Activated T-helper 2 cell treated with anti-CD3 and anti-CD28 coated beads, Interferon-gamma antibody, Interleukin-2, Interleukin-4, amounts not matched to agents 10 μg/mL and 5 μg/mL and 100 μg/mL, durations not matched to agents 14 hours and 24 hours and 36 hours (primary cell): ENCODE measurements at places on chromosomes 16 and 17. TPM values are rescaled to one million over a fixed set of nuclear protein-coding genes. Genes with fewer than 3 reads are reported as not detected.
A peak's percentile ranks its signal among the peaks of the same experiment; 100 is the strongest.

METRN gene
- 30.0 and 31.7 TPM in 2 replicates for total RNA-seq

NME4 gene
- total RNA-seq = 78.4 and 84.2 TPM in 2 replicates

TBC1D26 gene
- 0.23 TPM in 1 of 2 replicates, not detected in the other for total RNA-seq

RAP1GAP2 gene
- 0.46 and 1.1 TPM in 2 replicates for total RNA-seq

TNFRSF12A gene
- 9.6 and 11.6 TPM in 2 replicates for total RNA-seq

C17orf50 gene
- not detected in 2 replicates for total RNA-seq

KRTAP4-1 gene
- total RNA-seq = not detected in 2 replicates

EMP2 gene
- total RNA-seq = 0.09 TPM in 1 of 2 replicates, not detected in the other

HAP1 gene
- 0.11 and 0.23 TPM in 2 replicates for total RNA-seq

UBE2Z gene
- total RNA-seq = 81.3 and 85.2 TPM in 2 replicates

KRTAP9-2 gene
- not detected in 2 replicates for total RNA-seq

SLFN13 gene
- total RNA-seq = 41.9 and 42.6 TPM in 2 replicates

BCO1 gene
- not detected in 2 replicates for total RNA-seq

CCDC144A gene
- total RNA-seq = 2.0 and 3.0 TPM in 2 replicates

KCNH6 gene
- total RNA-seq = not detected in 2 replicates

GRCh38 chr17:46099865-46100264 lies 93.4 kb downstream of the KANSL1 start:
- H3K4me3 ChIP-seq = no peak overlapping the region
- H3K27ac ChIP-seq = no peak overlapping the region
- peaks cover 6% of the 10 kb centered on the region for H3K36me3 ChIP-seq
- peaks cover 42% of the 10 kb centered on the region for H3K4me1 ChIP-seq
- H3K27me3 ChIP-seq = no peaks in the 10 kb centered on the region

DNA sequence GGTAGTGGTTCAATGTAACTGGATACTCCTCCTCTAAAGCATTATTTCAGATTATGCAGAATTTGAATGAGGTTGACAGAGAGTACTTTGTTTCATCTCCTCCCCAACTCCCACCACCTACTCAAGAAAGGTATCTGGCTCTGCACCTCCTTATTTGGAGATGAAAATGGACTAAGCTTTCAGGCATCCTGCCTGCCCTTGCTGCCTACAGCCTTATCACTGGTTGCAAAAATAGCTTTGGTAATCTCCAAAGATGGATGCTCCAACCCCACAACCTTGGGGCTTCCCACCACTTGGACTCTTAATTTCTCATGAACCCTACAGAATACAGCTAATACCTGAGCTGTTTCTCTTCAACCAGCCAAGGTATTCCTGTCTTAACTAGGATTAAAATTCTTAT lies 45.3 kb upstream of the CORO6 start:
- DNase-seq = no peak
- no peaks in the 10 kb centered on the region for H3K27me3 ChIP-seq
- H3K27ac ChIP-seq = no peak overlapping the region
- peaks cover 67% of the 10 kb centered on the region for H3K36me3 ChIP-seq
- H3K4me1 ChIP-seq = peaks cover 26% of the 10 kb centered on the region

DNA sequence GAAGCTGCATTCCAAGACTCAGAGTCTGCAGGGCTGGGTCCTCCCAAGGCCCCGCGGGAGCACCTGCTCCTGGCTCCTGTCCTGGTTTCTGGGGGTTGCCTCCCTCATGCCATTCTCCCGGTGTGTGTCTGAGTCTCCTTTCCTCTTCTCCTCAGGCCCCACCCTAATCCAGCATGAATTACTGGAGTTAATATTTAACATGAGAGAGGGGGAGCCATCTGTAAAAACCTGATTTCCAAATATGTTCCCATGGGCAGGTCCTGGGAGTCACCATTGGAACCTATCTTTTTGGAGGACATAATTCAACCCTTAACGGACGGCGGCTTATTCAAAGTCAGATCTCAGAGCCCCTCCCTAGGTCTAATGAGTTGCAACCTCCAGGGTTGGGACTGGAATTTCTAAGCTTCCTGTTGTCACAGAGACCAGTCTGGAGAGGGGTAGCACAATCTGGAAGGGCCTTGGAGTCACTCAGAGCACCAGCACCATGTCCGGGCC lies 5.4 kb downstream of the C17orf99 start:
- no peak overlapping the region for H3K4me3 ChIP-seq
- H3K36me3 ChIP-seq = no peaks in the 10 kb centered on the region
- H3K27me3 ChIP-seq = peaks cover 3% of the 10 kb centered on the region
- DNase-seq = no peak

GRCh38 chr16:27723711-27724481 lies 174.0 kb downstream of the KATNIP start:
- no peak for DNase-seq
- H3K4me1 ChIP-seq = no peaks in the 10 kb centered on the region
- no peaks in the 10 kb centered on the region for H3K36me3 ChIP-seq
- H3K27ac ChIP-seq = no peak overlapping the region
- H3K4me3 ChIP-seq = no peak overlapping the region

- DNase-seq = no peak
- H3K36me3 ChIP-seq = peaks cover 11% of the 10 kb centered on the region
- H3K4me1 ChIP-seq = no peaks in the 10 kb centered on the region
- no peak overlapping the region for H3K27ac ChIP-seq
Observed at GRCh38 chr16:4390266-4391260, 18.9 kb downstream of the VASN start.

GRCh38 chr17:80092959-80093358 lies 8.4 kb upstream of the GAA start:
- H3K27ac ChIP-seq = no peak overlapping the region
- no peak for DNase-seq
- peaks cover 9% of the 10 kb centered on the region for H3K27me3 ChIP-seq
- H3K4me1 ChIP-seq = no peaks in the 10 kb centered on the region

- peaks cover 3% of the 10 kb centered on the region for H3K4me1 ChIP-seq
- peaks cover 2% of the 10 kb centered on the region for H3K27me3 ChIP-seq
- no peak for DNase-seq
- H3K36me3 ChIP-seq = peaks cover 5% of the 10 kb centered on the region
Observed at GRCh38 chr16:24234737-24235136, 21.4 kb upstream of the CACNG3 start.

DNA sequence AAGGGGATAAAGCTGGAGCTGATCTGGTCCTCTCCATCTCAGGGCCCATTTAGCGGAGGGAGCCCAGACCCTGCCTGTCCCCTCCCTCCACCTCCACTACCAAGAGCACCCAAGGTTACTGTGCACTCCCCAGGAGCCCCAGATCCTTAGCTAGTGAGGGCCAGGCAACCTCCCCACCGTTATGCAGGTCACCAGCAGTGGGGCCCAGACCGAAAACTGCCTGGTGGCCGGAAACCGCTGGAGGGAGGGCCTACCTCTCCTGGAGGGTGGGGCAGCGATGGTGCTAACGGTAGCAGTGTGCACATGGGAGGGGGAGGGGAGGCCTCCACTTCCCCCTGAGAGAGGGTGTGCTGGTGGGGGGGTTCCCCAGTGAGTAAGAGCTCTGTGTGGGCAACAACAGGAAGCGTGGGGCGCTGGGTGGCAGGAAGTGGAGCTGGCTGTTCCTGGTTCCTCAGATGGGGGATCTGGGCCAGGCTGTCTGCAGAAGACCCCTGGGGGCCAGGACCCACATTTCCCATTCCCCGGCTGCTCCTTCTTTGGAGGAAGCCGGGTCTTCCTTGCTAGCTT lies 4.4 kb downstream of the FMNL1 start:
- H3K27me3 ChIP-seq = no peaks in the 10 kb centered on the region
- peaks cover 62% of the 10 kb centered on the region for H3K4me1 ChIP-seq
- H3K4me3 ChIP-seq = peak overlapping the region; percentile 98
- peak overlapping the region; percentile 97 for H3K27ac ChIP-seq
- peaks cover 64% of the 10 kb centered on the region for H3K36me3 ChIP-seq
- peak; percentile 92 for DNase-seq

- H3K4me1 ChIP-seq = no peaks in the 10 kb centered on the region
- no peak for DNase-seq
- H3K4me3 ChIP-seq = no peak overlapping the region
- no peak overlapping the region for H3K27ac ChIP-seq
- no peaks in the 10 kb centered on the region for H3K36me3 ChIP-seq
Observed at GRCh38 chr16:67460168-67460567, 20.8 kb downstream of the ATP6V0D1 start.

DNA sequence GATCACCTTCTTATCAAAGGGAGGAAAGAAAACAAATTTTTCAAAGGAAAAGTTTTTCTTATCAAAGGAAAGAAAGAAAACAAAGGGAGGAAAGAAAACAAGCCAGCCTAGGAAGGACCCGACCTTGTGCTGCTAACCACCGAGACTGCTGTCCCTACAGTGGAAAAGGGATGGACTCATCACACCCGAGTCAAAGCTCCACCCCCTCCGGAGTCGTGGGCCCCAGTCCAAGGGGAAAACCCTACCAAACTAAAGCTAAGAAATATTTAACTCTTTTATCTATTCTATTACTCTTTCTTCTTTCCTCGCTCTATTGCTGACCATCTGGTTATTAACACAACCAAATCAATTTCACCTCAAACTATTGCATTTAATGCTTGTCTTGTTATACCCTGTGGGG lies 6.1 kb upstream of the ENDOV start:
- H3K36me3 ChIP-seq = no peaks in the 10 kb centered on the region
- peaks cover 24% of the 10 kb centered on the region for H3K27me3 ChIP-seq
- DNase-seq = no peak

DNA sequence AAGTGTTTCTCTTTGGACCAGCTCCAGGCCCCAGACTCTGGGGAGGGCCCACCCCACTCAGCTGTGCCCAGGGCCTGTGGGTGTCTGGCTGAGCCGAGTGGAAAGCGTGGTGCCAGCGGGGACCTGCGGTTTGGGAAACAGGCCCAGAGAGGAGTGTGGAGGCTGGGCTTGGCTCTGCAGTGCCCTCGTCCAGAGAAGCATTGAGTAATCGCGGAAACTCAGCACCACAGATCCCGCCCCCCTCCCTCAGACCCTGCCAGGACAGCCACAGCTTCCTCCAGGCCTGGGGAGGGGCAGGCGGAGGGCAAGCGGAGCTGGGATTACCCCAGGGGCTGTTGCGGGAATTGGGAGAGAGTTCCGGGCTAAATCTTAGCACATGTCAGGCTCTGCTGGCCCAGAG lies 14.6 kb upstream of the PITPNA start:
- no peak for DNase-seq
- no peak overlapping the region for H3K27ac ChIP-seq
- H3K4me3 ChIP-seq = no peak overlapping the region

- peaks cover 17% of the 10 kb centered on the region for H3K36me3 ChIP-seq
- DNase-seq = no peak
- H3K27me3 ChIP-seq = no peaks in the 10 kb centered on the region
- H3K4me1 ChIP-seq = peaks cover 69% of the 10 kb centered on the region
- H3K27ac ChIP-seq = peak overlapping the region; percentile 97
- peak overlapping the region; percentile 71 for H3K4me3 ChIP-seq
Observed at GRCh38 chr16:84514295-84514873, 9.9 kb upstream of the MEAK7 start.

- H3K27me3 ChIP-seq = no peaks in the 10 kb centered on the region
- no peak for DNase-seq
- H3K36me3 ChIP-seq = peaks cover 58% of the 10 kb centered on the region
- no peak overlapping the region for H3K27ac ChIP-seq
- H3K4me3 ChIP-seq = peak overlapping the region; percentile 49
- peaks cover 54% of the 10 kb centered on the region for H3K4me1 ChIP-seq
Observed at GRCh38 chr17:78124836-78125137, 3.8 kb downstream of the TMC6 start.

DNA sequence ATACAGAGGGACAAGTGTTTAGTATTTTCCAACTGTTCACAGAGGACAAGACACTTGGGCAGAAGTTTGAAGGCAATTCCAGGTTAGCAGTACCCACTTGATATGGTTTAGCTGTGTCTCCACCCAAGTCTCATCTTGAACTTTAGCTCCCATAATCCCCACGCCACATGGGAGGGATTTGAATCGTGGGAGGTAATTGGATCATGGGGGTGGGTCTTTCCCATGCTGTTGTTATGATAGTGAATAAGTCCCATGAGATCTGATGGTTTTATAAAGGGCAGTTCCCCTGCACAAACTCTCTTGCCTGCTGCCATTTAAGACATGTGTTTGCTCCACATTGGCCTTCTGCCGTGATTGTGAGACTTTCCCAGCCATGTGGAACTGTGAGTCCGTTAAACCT lies 668.9 kb downstream of the MAF start:
- H3K27me3 ChIP-seq = no peaks in the 10 kb centered on the region
- no peak for DNase-seq
- no peak overlapping the region for H3K4me3 ChIP-seq
- no peaks in the 10 kb centered on the region for H3K4me1 ChIP-seq

GRCh38 chr16:11049396-11050059 lies 105.2 kb downstream of the CLEC16A start:
- no peaks in the 10 kb centered on the region for H3K27me3 ChIP-seq
- peaks cover 87% of the 10 kb centered on the region for H3K36me3 ChIP-seq
- H3K4me3 ChIP-seq = no peak overlapping the region
- DNase-seq = no peak
- H3K4me1 ChIP-seq = peaks cover 86% of the 10 kb centered on the region

- peaks cover 9% of the 10 kb centered on the region for H3K27me3 ChIP-seq
- H3K4me1 ChIP-seq = peaks cover 3% of the 10 kb centered on the region
- H3K4me3 ChIP-seq = no peak overlapping the region
- peak overlapping the region; percentile 22 for H3K27ac ChIP-seq
Observed at GRCh38 chr17:45123930-45124796, 8.2 kb downstream of the PLCD3 start.

GRCh38 chr16:85978291-85978775 lies 79.4 kb downstream of the IRF8 start:
- H3K27ac ChIP-seq = no peak overlapping the region
- H3K4me3 ChIP-seq = no peak overlapping the region
- H3K27me3 ChIP-seq = no peaks in the 10 kb centered on the region
- H3K4me1 ChIP-seq = peaks cover 2% of the 10 kb centered on the region
- no peak for DNase-seq

DNA sequence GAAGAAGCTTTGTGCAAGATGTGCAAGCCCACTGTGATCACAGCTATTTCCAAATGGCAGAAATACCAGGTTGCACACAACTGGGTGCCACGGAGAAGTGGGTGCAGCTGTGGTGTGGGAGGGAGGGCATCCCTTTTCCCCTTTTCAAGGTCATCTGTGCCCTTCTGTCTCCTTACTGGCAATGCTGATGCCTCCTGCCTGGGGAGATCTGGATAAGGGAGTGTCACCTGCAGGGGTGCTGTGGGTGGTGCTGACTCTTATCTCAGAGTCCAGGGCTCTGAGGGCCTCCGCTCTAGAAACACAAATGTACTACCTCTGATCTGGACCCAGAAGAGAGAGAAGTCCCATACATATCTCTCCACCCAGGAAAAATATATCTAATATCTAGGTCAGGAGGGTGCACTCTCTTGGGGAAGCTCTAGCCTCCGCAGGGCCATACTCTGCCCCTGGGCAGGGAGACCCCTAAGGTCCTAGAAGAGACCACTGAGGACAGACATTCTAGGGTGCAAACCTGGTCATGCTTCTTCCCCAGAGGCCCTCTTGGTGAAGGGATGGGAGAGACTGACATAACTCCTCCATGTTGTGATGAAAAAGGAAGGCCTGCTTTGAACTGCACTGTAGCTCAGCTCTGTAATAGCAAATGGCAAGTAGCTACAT lies 18.5 kb downstream of the NPRL3 start:
- DNase-seq = no peak
- no peak overlapping the region for H3K4me3 ChIP-seq
- H3K27ac ChIP-seq = no peak overlapping the region
- H3K36me3 ChIP-seq = peaks cover 27% of the 10 kb centered on the region
